ENCODE measurements at places on chromosomes 1 and 21.

DNA sequence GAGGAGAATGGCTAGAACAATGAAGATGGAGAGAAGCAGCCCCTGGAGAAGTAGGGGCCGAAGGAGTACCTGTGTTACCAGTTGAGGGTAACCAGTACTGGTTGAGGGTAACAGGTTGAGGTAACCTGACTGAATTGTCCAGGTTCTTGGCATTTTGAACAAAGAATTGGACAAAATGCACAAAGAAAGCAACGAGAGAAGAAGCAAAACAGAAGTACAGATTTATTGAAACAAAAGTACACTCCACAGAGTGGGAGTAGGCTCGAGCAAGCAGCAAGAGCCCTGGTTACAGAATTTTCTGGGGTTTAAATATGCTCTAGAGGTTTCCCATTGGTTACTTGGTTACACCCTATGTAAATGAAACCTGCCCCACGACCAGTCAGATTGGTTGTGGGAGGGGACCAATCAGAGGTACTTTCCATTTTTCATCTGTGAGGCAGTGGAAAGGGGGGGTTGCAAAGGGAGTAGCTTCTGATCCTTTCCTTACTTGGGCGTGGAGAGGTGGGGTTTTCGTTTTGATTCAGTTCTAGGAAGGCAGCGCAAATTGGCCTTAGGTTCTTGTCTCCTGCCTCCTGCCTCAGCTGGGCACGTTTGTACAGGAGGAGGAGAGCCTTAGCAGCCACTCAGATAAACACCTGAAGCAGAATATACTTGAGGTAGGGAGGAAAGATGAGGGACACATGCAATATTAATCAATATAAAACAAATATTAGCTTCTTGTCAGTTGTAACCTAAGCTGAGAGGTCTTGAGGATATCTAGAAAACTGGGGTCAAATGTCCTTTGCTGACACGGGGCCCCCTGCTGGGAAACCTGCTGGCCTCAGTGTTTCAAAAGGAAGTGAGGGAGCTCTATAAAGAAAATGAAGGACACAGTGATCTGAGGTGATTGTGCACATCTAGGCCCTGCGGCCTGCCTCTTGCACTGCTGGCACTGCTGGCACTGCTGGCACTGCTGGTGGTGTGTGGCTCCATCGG, 14.3 kb upstream of the LSM10 start:
- no peak for DNase-seq

GRCh38 chr21:16186742-16187141, 457.0 kb downstream of the USP25 start:
- DNase-seq: no peak

DNA sequence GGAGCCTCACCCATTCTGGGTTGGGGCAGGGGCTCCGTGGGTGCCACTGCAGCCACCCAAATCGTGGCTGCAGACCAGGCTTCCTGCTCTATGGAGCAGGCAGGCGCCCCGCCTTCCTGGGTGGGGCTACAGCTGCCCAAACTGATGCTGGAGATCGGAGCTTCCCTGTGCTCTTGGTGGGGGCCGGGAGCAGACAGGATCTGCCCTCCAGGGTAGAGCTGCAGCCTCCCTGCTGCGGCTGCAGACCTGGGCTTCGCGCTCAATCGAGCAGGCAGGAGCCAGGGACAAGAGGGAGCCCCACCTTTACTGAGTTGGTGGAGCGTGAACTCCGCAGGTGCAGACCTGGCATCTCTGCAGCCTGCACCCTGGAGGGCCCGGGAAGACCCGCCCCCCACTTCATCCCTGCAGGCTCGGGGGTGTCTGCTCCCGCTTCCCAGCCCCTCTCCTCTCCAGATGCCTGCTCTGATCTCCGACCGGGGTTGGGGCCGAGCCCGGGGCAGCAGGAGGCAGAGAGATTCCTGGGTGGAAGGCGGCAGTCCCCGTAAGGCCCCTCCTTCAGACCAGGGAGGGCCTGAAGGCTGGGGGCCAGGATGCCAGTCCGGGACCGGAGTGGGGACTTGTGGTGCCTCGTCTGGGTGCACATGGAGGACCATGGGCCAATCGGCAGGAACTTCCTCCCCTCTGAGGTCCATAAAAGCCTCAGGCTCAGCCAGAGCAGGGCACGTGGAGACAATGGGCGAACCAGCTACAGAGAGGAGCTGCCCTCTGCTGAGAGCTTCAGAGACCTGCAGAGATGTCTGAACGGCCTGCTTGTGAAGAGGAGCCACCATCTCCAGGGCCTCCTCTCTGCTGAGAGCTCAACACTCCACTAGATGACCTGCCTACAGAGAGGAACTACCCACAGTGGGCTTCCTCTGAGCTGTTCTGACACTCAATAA, 359.3 kb downstream of the SMYD3 start:
- no peak for DNase-seq

DNA sequence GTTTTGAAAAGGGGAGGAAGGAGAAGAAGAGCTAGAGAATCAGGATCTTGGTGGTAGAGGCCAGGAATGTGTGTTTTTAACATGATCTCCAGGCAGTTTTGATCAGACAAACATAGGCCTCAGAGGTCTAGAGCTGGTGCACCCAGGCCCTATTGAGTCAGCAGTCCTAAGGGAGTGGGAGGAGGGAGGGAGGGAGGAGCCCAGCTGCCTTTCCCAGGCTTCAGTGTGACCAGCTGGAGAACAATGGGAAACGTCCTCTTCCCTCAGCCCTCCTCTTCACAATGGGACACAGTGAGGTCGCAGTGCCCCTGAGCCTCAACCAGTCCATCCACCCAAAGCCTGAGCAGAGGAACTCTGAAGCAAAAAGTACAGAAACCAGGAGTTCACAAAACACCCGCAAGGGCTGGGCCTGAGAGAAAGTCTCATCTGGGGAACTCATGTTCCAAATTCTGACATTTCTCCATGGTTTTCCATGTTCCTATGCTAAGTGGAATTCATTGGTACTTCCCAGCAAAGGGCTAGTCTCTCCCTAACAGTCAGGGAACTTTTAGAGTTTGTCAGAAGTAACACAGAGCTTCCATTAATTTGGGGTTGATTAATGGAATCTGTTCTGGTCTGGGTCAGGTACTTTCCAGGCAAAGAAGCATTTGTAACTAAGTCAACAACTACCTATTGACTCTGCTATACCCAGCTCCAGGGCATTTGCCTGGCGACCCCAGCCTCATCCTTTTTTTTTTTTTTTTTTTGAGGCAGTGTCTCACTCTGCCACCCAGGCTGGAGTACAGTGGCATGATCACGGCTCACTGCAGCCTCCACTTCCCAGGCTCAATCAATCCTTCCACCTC, 37.5 kb downstream of the ELAPOR1 start:
- DNase-seq: no peak

GRCh38 chr1:170407581-170407980, 124.4 kb upstream of the GORAB start:
- no peak for DNase-seq

DNA sequence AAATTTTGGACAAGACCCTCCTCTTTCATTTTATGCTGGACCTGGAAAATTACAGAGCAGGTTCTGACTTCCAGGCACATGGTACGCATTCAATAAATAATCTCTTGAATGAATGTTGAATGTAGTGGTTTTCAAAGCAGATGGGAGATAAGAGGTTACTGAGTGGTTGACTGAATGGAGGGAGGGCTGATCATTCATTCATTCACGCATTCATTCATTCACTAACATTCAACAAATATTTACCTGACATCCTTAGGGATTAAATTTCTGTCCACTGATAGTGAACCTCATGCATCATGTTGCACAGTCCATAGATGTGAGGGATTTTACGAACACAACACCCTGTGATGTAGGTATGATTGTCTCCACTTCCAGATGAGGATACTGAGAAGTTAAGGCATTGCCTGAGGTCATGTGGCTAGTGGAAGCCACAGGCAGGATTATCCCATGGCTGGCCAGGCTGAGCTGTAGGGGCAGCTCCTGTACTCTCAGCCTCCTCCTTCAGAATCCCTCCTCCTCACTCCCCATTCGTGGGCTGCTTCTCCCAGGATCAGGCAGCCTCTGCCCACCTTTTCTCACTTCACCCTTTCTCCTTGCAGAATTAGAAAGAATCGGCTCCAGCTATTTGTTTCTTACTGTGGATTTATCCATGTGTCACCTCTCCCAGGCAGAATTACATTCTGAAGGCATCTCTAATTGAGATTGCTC, 48.4 kb upstream of the ATP5PO start:
- no peak for DNase-seq

DNA sequence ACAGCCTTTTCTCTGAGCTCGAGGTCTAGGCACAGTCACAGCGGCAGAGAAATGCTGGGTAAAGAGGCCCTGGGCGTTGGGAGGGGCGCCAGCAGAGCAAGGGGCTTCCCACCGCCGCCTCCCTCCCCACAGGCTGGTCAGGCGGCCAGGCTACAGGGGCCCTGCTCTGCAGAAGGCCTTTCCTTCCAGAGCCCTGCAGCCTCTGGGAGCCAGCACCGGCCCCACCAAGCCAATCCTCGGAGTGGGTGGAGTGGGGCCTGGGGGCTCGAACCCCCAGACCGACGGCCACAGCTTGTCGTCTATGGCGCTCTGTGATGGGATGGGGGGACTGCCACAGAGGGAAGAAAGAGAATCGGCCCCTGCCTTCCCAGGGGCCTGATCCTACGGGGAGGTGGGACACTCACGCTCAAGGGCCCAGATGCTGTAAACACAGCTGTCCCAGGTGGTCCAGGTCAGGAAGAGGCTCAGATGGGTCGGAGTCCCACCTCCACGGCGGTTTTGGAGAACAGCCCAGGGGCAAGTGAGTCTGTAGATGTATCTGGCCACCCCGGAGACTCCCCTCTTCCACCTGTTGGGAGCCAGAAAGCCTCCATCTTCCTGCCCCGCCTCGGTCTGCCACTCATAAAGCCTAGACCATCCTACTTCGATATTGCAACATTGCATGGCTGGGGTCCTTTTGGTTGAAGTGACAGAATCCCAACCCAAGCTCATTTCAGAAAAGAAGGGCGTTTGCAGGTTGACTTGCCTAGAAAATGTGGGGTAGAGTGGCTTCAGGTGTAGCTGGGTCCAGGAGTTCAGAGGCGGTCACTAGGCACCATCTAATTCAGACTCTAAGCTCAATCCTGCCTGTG, 95.6 kb downstream of the SIK1 start:
- no peak for DNase-seq

GRCh38 chr1:211132721-211133392, 1.1 kb downstream of the KCNH1 start:
- DNase-seq: no peak

- no peak for DNase-seq
Observed at GRCh38 chr1:102234753-102235359, 238.1 kb upstream of the OLFM3 start.

- DNase-seq: no peak
Observed at GRCh38 chr1:39380036-39380435, 111.4 kb upstream of the BMP8A start.

GRCh38 chr1:112714313-112715263, 544 bp downstream of the PPM1J start:
- no peak for DNase-seq

GRCh38 chr1:61864489-61864888, 122.2 kb downstream of the PATJ start:
- DNase-seq: no peak

GRCh38 chr21:39451332-39452206, at the start of gene SH3BGR:
Gene SH3BGR, plus strand, starts transcription at chr21:39451970. Its CDS starts 127 bp downstream, at chr21:39452097.
- no peak for DNase-seq

GRCh38 chr1:23431431-23431830, 6.9 kb upstream of the TCEA3 start:
- DNase-seq: no peak

DNA sequence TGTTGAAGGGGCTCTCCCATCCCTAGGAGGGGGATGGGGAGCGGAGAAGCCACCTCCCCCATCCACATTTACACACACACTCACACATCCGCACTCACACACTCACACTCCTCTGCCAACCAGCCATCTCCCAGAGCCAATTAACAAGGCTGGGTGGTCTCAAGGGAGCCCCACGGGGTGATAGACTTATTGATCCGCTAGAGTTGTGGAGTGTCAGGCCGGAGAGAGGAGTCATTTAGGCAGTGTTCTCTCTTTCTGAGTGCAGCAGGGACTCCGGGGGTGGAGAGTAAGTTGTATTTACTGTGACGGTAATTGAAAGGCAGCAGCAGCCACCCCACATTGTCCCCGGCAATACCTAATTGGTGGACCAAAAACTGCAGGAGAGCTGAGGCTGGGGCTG, 61.6 kb downstream of the KLHDC7A start:
- DNase-seq: no peak

DNA sequence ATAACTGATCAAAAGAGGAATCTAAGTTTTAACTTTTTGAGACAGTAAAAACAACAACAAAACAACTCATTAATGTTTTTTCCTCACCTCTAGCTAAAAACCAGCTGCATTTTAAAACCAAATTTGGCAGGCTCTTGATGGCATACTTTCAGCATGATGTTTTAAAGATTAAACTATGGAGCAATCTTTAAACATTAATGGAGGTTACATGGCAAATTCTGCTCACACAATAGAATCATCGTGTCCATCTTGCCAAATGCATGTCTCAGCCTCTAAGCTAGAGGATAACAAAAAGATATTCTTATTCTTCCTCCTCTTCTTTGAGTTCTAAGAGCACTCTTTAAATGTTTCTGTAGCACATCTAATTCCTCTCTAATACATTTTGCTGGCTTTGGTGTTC, 579.8 kb upstream of the PKN2 start:
- DNase-seq: no peak

DNA sequence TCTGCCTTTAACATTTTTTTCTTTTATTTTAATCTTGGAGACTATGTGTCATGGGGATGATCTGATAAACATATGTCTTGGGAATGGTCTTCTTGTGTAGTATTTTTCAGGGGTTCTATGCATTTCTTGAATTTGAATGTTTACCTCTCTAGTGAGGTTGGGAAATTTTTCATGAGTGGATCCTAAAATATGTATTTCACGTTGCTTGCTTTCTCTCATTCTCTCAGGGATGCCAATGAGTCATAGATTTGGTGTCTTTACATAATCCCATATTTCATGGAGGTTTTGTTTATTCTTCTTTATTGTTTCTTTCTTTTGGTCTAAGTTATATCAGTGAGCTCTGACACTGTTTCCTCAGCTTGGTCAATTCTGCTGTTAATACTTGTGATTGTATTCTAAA, 1237.2 kb downstream of the PLA2G4A start:
- DNase-seq: no peak

GRCh38 chr21:46115441-46116188, 17.7 kb downstream of the COL6A2 start:
- DNase-seq: no peak

DNA sequence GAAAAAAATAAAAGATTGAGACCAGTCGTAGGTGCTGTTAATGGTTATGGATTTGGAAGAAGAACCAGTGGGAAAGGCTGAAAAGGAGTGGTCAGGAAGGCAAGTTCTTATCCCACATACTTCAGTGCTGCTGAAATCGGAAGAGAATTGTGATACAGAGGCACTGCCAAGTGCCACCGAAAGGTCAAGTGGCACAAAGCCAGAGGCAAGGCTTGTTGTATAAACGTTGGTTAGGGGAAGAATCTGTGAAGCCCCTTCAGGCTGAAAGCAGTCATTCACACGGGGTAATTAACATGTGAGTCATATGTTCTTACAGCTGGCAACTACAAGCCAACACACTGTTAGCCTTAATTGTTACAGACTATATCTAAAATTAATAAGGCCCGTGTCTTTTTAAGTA, 48.8 kb downstream of the ZBTB40 start:
- DNase-seq: no peak
